ENCODE measurements at places on chromosomes 4 and X.

DNA sequence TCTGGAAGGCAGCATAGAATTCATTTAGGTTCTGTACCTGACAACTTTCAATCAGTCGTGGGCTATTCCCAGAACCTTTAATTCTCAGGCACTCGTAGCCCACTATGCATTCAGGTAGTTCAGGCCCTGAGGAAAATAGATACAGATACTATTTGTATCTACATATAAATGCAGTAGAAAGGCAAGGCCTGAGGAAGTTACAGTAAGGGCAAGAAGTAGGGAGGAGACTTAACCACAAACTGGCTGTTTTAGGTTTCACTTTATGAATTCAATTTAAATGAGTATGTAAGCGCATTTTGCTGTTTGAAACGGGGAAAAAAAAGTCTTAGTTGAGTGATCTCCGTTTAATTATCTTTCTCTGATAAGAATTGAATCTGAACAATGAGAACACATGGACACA lies 529.4 kb upstream of the ATOH1 start:
- DNase-seq = no peak

DNA sequence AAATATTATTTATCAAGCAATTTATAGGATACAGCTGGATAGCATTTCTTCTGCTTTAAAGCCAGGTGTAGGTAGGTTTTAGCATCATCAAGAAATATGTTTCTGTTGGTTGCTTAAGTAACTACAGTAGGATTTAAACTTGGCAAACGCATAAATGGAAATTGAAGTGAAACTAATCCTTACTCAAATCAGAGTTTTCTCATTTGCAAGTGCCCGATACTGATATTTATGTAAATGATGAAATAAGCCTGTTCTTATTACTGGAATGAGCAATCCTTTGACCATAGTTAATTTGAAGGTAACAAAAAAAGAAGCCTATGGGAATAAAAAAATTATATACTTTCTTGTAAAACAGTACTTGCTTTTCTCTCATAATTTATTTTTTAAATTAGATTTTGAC lies 23.2 kb upstream of the PIGA start:
- no peak for DNase-seq

GRCh38 chr4:25966171-25966570 lies 52.2 kb downstream of the SMIM20 start:
- no peak for DNase-seq

DNA sequence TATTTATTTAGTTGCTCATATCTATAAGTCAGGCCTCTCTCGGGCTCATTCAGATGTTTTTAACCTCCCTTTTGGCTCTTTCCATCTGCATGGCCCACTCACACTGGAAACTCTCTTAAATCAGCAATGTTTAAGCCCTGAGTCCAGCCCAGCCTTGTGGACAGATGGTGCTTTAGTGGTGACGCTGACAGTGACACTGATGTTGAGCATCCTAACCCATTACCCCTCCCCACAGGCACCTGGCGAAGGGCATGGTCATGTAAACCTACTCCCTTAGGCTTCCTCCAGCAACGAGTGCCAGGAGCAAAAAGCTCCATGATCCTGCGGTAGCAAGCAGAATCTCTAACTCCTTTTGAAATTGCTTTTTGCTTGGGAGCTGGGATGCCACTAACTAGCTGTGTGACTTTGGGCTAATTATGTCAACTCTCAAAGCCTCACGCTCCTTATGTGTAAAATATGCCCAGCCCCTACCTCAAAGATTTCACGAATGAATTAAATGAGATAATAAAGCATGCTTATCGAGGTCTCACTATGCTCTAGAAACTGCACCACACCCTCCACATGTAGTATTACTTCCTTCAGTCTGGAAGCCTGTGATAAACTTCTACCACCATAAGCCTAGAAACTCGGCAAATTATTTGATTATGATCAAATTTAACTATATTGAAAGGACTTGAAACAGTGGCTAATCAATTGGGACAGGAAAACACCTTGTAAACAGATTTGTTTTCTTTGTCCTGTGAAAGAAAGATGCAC lies 569.4 kb downstream of the BCOR start:
- DNase-seq = no peak

DNA sequence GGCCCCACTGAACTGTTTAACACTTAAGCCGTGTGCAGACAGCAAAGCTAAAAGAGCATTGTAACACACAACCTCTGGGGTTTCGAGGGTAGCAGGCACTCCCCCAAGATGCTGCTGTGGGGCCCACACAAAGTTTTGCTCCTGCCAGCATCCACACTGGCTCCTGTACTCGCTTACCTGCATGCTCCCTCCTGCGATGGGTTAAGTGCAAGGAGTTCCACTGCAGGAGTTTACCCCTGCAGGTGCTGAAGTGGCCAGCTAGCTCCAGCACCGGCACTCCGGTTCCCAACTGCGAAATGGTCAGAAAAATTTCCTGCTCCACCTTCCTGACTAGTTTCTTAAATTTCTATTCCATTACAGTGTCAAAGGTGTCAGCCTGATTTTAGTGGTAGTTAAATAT lies 443.5 kb downstream of the PCDH10 start:
- no peak for DNase-seq

- DNase-seq = no peak
These were observed 537.5 kb downstream of the KCNIP4 start for GRCh38 chr4:21411086-21411485.

DNA sequence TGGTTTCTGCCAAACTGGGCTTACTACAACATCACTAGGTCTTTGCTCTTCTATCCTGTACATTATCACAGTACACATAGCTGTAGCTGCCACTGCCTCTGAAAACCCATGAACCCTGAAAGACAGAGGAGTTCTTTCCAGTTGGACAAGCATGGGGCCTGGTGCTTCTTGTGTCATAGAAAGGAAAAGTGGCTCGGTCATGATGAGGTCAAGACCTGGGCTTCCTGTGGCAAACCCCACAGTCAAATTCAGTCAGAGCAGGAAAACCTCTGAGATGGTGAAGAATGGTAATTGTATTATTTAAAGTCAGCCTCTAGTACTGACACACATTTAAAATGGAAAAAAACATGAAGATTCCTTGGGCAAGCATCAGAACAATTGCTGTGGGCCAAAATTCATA lies 133.3 kb upstream of the PRPS2 start:
- DNase-seq = no peak

DNA sequence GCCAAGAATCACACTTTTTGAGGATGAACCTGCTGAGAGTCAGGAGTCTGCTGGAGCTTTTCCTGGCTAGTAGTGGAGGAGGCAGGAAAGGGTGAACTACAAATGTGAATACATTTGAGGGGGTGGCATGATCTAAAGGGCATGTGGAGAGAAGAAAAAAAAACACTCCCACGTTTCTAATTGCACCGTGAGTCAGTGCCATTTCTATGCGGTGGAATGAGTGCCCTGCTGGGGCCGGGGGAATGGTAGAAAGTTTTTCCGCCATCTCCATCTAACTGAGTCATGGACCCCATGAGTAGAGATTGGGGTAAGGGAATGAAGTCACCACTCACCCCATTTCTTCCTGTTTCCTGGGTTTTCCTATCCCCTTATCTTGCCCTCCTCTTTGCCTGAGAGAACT lies 19.8 kb downstream of the BEX3 start:
- DNase-seq = no peak

DNA sequence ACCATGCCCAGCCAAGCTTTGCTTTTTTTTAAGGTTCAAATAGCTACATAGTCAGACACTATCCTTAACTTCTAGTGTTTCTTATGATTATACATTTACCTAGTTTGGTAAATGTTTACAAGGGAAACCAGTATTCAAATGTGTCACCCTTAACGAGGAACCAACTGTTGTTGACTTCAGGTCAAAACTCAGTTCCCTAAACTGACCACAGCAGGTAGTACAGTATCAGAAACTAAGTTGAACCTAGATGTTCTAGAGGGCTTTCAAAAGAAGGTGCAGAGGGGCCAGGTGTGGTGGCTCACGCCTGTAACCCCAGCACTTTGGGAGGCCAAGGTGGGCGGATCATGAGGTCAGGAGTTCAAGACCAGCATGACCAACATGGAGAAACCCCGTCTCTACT lies 11.3 kb downstream of the GPC4 start:
- no peak for DNase-seq

- DNase-seq = no peak
These were observed 219.1 kb downstream of the ZNF674 start for GRCh38 chrX:46326161-46326560.

GRCh38 chr4:14928035-14928434 lies 74.2 kb upstream of the CPEB2 start:
- no peak for DNase-seq

- DNase-seq = no peak
These were observed 70.6 kb downstream of the TAPT1 start for GRCh38 chr4:16155528-16156169.

DNA sequence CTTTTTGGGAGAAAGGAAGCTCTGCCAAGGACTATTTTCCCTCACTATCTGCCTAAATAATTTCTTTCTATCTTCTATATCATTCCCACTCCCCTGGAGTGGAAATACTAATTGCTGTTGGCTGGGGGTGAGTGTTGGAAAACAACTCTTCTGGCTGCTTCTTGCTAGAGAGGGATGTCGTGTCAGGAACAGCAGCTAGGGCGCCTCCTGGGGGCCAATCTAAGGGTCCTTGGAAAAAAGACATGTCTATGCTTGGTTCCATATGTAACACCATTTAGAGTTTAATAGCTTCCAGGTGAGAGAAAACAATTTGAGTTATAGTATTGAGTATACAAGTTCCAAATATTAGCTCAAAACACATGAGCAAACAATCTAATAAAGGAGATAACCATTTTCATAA lies 111.3 kb downstream of the MAGEE1 start:
- DNase-seq = no peak

DNA sequence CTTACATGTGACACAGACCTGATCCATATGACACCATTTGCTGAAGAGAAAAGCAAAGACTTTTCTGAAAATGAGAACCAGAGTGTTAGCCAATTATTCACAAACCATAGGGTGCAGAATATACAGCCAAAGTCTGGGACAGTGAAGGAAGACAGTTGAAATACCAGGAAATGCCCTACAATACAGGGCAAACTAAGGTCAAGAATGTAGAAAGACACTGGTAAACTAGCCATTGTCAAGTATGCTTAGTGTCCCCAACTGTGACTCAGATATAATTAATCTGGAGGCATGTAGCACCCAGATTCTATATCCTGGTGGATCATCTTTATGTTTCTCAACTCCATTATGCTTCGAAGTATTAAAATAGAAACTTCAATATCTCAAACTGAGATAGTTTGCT lies 200.9 kb upstream of the FSTL5 start:
- no peak for DNase-seq
